ENCODE measurements at places on chromosomes 12 and 14.
A peak's percentile ranks its signal among the peaks of the same experiment; 100 is the strongest.

DNA sequence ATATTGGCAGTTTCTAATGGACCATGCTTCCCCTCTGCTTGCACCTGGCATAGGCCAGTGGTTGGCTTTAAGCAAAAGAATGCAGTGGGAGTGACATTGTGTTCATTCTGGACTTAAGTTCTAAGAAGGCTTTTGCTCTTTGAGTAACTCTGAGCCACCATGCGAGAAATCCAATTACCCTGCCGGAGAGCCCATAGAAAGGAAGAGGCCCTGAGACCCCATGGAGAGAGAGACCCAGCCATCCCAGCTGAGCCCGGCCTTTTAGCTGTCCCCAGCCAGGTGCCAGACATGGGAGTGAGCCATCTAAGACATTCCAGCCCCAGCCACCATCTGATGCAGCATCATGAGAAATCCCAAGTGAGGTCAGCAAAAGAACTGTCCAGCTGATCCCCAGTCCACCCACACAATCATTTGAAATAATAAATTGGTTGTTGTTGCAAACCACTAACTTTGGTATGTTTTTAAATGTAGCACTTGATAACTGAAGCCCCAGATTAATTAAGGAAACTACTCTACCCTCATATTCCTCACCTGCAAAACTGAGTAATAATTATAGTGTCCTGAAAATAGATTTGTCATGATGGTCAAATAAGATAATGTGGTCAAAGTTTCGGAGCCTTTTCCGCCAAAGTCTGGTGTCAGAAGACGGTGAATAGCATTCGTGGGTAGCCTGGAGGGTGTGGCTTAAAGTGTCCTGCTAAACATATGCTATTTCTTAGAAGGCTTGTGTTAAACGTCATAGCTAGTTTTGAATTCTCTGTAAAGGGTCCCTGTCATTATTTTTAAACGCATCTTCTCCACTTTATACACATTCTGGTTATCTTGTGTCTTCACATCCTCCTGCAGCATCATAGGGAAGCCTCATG is 166.6 kb upstream of the PELI2 start:
- DNase-seq: no peak

DNA sequence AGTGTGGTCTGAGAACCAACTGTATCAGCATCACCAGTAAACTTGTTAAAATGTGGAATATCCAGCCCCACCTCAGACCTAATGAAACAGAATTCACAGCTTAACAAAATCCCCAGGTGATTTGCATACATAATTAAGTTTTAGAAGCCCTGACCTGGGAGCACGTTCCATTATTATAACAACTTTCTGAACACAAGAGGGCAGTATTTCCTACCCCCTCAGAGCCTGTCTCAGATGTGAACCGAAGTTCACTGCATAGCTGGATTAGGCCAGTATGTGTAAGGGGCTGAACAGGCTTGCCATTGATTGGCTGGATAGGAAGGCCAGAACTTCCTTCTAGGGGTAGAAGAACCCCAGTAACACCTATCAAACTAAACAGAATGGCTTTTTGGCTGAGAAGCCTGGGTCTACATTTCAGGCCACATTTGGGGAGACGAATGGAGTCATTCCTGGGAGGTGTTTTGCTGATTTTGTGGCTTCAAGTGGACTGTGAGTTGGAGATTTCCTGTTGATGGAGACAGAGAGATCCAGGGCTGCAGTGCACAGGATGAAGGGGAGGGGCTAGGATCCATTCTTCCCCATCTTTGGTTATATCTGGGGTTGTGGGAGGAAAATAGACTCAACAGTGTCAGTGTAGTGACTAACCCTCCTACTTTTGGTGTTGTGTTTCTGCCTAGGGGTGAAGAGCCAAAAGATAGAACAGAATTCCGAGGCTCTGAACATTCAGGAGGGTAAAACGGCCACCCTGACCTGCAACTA is 94.7 kb upstream of the OR4E1 start:
- peak; percentile 71 for DNase-seq

DNA sequence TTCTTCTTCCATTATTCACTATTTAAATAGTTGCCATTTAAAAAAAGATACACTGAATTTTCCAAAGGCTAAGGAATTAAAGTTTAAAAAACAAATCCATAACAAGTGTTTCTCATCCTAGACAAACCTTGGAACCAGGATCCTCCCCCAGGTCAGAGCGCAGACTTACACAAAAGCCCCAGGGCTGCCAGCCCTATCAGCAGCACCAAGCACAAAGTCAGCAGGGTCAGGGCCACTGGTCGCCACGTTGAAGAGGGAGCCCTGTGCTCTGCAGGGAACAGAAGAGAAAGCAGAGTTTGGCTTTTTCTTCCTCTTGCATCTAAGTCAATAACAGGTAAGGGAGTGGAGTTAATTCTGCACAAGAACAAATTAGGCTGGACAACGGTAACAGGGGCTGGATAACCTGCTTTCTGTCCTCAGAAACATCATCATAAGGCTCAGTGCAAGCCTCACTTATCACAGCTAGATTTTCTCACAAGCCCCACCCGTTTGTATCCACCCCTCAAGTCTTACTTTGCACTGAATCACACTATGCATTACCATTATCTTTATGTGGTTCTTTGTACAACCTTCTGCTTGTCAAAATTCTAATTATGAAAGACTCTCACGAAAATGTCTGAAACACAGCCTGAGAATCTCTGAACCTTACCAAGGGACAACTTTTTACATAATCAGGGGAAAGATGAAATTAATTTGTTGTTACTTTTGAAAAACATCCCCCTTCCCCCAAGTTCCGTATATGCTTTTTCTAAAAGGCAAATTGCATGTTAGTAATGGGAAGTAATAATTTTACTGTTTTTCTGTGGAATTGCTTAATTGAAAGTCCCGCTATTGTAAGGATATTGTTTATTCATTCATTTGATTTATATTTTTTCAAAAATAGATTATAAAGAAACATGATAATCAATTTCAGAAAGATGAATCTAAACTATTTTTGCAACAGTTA is 9.6 kb downstream of the CLEC1A start:
- no peak for DNase-seq

DNA sequence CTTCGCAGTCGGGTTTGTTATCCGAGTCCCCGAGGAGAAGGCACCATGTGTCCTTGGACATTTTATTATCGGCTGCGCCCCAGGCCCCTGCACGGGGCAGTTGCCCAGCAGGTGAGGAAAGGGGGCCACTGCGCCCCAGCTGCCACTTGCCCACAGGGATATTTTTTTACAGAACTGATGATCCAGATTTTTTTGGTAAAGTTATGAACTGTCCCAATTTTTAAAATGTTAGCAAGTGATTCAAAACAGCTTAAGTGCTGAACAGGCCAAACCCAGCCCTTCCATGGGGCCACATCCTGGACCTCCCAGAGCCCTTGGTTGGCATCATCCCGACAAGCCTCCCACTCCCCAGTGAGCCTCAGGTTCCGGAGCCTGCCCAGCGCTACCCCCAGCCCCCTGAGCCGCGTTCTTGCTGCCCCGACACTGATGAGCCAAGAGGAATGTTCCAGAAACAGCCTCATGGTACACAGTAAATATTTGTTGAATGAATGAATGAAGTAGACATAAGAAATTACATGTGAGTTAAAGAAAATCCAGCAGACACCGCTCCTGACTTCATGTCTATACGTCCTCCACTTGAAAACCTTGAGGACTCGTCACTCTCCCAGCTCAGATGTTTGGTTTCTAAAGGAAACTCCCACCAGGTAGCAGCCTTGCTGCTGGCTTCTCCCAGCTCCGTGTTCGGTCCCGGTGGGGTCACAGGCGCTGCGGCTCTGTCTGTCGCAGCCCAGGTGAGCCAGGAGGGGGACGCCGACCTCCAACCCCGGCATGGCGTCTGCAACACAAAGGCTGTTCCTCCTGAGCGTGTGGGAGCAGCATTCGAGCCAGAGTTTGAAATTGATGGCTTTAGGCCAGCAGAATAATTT is 88.5 kb downstream of the ADGRD1 start:
- DNase-seq: no peak

- DNase-seq: peak; percentile 28
Measured at GRCh38 chr14:37595809-37596621, 586 bp downstream of the TTC6 start.

DNA sequence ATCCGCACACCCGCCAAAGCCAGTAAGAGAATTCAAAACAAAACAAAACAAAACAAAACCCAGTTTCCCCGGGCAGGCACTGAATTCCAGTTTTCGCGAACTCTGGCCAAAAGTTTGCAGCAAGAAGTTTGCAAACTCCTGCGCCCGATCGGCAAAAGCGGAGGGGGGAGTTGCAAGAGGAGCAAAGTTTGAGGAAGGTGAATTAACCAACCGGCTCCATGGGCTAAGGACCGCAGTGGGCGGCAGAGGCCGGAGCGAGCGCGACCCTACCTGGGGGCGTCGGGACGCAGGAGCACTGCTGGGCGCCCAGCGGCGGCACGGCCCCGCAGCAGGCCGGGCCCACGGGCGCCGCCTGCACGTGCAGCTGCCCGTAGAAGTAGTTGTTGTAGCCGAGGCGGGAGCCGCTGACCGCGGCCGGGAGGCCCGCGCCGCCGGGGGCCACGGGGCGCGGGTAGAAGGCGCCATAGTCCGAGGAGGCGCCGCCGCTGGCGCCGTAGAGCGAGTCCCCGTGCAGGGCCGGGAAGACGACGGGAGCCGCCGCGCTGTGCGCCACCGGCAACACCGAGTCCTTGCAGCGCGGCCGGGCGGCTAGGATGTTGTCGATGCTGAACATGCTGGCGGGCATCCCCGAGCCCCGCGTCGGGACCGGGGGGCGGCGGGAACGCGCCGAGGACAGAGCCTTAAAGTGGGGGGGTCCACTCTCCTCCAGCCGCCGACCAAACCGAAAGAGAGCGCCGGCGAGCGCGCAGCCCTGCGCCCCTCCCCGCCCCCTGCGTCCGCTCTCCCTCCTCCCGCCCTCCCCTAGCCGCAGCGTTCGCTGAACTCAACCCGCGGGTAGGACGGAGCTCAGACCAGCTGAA is at the start of gene GSC:
Gene GSC (minus strand): TSS at position 723 of the 860 bp plus-strand sequence. CDS start 98 bp downstream, at position 625.
- DNase-seq: no peak

DNA sequence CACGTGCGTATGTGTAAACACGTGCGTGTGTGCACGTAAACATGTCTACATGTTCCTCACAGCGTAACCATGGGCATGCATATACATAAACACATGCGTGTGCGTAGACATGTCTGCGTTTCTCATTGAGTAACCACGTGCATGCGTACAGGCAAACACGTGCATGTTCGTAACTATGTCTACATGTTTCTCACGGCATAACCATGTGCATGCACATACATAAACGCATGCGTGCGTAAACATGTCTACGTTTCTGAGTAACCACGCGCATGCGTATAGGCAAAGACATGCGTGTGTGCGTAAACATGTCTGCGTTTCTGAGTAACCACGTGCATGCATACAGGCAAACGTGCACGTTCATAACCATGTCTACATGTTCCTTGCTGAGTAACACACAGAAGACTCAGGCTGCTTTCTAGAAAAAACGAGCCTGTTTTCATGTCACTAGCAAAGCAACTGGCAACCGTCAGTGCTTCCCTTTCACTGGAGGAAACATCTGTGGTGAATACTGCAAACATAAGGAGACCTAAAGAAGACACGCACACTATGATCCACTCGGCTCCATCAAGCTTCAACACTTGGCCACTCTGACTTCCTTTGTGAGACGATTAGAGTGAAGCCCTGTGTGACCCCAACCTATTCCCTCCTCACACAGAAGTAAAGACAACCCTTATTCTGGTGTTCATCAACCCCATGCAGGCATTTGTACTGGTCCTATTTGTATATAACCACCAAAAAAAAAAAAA is 28.8 kb downstream of the POLE start:
- no peak for DNase-seq

- DNase-seq: no peak
Measured at GRCh38 chr14:101129521-101130167, 226.1 kb upstream of the RTL1 start.

GRCh38 chr14:32421781-32422180 is 92.7 kb downstream of the AKAP6 start:
- no peak for DNase-seq

GRCh38 chr12:51405801-51406207 is 14.6 kb upstream of the GALNT6 start:
- no peak for DNase-seq

DNA sequence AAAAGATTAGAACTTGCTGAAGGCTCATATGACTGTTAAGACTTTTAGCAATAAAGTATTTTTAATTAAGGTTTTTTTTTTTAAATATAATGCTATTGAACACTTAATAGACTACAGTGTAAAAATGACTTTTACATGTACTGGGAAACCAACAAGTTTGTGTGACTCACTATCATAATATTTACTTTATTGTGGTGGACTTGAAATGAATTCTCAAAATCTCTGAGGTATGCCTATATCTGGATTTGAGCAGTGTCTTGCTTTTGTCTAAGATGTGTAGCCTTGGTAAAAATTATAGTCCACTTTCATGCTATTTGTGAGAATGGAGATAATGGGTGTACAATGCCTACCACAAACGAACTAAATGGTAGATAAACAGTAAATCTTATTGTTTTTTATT is 33.9 kb upstream of the NAV3 start:
- no peak for DNase-seq

DNA sequence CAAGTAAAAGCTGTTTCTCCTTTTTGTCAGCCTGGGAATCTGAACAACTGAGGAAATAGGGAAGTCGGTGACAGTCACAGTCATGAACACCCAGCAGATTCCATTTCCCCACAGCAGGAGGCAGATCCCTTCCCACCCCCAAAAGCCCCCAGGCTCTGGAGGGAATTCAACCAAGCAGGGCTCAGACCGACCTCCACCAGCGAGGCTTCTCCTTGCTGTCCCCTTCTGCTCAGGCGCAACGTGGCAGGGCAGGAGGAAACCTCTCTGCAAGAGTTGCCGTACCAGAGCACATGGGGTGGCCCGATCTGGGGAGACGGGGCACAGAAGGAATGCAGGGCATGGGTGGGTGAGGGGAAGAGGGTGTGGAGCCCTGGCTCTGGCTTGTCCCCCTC is 319 bp downstream of the GALNT6 start:
- peak; percentile 19 for DNase-seq

- no peak for DNase-seq
Measured at GRCh38 chr12:34598851-34599529, 576.7 kb downstream of the ALG10 start.

GRCh38 chr12:108277613-108278012 is 61.5 kb downstream of the CMKLR1 start:
- DNase-seq: no peak

- DNase-seq: no peak
Measured at GRCh38 chr12:43858096-43858495, 22.2 kb downstream of the TMEM117 start.

GRCh38 chr12:105041186-105041585 is 43.1 kb downstream of the ALDH1L2 start:
- no peak for DNase-seq

DNA sequence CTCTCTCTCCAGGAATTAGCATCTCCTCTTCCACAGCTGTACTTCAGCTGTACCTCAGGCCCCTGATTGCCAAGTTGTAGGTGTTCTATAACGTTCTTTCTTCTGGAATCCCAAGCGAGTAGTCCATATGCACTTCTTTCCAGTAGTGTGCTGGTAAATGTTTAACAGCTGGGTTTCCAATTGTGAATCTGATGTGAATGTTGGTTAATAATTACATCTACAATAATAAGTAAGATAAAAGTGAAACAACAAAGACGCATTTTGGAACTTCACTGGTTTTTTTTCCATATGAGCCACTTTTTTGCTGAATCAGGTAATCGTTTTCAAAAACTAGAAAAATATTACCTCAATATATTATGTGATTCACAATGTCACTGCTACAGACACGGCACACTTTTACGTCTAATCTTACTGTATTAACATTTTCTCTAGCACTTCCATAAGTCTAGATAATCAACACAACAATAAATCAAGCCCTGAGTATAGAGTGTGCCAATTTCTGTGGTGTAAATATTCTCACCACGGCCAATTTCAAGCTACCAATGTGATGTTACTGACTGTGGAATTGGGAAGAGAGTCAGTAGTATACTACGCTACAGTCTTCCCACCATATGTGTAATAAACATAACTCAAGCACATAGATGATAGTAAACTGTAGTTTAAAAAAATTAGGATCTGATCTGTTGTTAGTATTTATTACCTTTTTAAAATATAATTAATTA is 113.0 kb downstream of the ZFP36L1 start:
- no peak for DNase-seq
